Adipocyte (in vitro differentiated cells): ENCODE measurements at places on chromosomes 5 and 9.
A peak's percentile ranks its signal among the peaks of the same experiment; 100 is the strongest.

DNA sequence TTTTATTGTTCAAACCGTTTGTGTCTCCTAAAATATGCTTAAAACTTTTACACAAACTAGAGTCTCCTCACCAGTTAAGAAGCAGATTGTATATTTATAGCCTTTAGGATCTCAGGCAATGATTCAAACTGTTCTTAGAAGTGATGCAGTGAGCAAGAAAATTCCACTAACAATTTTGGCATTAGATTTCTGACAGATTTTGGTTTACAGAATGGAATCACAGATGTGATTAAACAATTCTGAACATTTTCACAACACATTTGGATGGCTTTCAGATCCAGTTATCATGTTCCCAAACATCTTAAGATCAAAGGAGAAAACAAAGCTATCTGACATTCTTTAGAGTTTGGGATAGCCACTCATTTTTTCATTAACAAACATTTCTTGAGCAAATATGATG is 181.7 kb upstream of the RIOK2 start:
- peak; percentile 5 for DNase-seq

- no peak for DNase-seq
These were observed 36.9 kb downstream of the ACTBL2 start for GRCh38 chr5:57445705-57446037.

GRCh38 chr5:62132276-62132675 is 173.7 kb upstream of the KIF2A start:
- DNase-seq = peak; percentile 72

GRCh38 chr9:118336250-118336942 is 632.2 kb downstream of the TLR4 start:
- no peak for DNase-seq

DNA sequence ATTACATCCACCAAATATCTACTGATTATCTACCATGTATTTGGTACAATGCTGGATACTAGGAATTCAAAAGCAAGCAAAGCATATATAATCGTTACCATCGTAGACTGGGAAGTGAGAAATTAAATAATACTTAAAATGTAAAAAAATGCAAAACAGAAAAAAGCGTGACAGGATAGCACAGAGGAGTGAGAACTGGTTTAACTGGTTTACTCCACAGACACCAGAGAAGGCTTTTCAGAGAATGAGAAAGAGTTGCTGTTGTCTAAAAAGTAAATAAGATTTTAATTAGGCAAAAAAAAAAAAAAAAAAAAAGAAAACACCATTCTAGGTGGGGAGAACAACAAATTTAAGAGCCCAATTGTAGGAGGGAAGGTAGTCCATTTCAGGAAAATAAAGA is 657.9 kb upstream of the ST8SIA4 start:
- no peak for DNase-seq

- DNase-seq = peak; percentile 40
These were observed 933 bp downstream of the NEK6 start for GRCh38 chr9:124258607-124259157.

- no peak for DNase-seq
These were observed 189.4 kb downstream of the MED10 start for GRCh38 chr5:6188976-6189375.

DNA sequence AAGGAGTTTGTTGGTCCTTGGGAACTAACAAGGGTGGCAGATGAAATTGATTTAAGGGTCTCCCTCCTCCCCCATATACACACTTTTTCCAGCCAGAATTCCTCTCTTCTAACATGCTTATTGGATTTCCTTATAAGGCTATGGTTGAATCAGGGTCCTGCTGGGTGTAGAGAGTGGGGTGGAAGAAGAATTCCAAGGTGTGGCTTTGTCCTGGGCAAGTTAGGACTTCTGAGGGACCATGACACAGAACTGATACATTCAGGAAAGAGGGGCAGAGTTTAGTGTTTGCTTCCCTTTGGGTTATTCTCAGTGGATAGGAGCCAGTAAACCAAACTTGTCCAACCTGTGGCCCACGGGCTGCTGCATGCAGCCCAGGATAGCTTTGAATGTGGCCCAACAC is 116.5 kb downstream of the SNX18 start:
- DNase-seq = no peak

GRCh38 chr5:111996574-111996973 is 239.6 kb upstream of the NREP start:
- DNase-seq = no peak

DNA sequence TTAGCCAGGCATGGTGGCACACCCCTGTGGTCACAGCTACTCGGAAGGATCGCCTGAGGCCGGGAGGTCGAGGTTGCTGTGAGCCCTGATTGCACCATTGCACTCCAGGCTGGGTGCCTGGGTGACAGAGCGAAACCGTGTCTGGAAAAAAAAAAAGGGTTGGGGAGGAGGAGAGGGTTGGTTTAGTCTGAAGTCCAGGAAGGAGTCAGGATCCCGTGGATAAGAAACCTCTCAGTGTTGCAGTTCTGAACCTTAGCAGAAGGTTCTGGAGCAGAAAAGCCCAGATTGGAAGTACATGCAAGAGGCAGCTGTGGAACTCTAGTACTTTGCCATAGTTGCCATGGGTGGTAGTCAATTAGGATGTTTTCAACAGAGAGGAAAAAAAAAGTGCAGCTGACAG is 125.2 kb upstream of the CPEB4 start:
- no peak for DNase-seq

DNA sequence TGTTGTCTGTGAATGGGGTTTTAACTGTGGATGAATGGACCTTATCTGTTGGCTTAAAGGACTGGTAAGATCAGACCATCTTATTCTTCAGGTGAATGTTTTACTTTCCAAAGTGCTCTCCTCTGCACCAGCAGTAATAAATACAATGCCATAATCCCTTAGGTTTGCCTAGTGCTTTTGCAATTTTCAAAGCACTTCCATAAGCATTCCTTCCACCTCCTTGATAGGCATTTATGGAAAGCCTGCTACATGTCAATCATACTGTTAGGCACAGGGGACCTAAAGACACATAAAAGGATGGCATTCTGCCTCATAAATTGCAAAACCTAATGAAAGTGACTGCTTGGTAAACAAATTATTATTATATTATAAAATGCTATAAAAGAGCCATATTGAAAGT is 21.4 kb downstream of the IL7R start:
- DNase-seq = no peak

- no peak for DNase-seq
These were observed 760.9 kb upstream of the WWC1 start for GRCh38 chr5:167530548-167530947.

GRCh38 chr5:172452398-172453205 is 1.7 kb downstream of the SH3PXD2B start:
- DNase-seq = peak; percentile 78

DNA sequence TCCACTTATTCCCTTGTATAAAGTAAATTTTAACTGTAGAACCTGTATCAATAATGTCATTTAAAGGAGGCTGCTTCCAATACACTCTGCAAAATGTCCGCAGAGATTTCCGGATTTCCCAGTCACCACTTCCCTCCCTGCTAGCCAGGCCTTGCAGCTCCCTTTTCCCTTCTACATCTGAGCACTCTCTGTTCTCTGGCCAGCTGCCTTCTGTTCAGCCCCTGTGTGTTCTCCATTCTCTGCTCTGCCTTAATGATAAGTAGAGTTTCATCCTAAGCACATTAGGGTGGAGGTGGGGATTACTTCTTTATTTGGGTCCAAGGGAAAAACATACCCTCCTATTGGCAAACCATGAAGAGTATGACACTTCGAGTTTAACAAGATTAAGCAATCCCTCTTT is 719.6 kb upstream of the WWC1 start:
- no peak for DNase-seq

- no peak for DNase-seq
These were observed 83.5 kb upstream of the SPDL1 start for GRCh38 chr5:169499990-169500505.

- no peak for DNase-seq
These were observed 355.5 kb downstream of the EBF1 start for GRCh38 chr5:158744226-158744625.

GRCh38 chr5:2170761-2171160 is 288.0 kb upstream of the IRX4 start:
- DNase-seq = no peak

- DNase-seq = no peak
These were observed 111.9 kb upstream of the FST start for GRCh38 chr5:53368516-53368915.

DNA sequence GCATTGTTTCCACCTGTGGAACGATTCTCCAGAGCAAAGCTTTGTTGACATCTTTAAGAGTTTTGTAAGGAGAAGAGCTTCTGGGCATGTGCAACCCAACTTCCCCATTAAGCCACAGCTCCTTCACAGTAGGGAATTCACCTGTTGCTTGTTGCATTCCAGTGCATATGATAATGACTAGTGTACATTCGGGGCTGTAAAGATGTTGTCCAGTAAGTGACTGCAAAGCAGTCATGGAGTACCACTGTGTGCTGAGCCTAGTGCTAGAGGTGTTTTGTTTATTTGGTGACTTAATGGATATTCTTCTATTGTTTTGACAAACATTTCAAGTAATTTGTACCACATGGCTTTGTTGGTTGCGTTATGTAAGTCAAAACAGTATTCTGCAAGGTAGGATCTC is 12.8 kb downstream of the UGCG start:
- DNase-seq = no peak

DNA sequence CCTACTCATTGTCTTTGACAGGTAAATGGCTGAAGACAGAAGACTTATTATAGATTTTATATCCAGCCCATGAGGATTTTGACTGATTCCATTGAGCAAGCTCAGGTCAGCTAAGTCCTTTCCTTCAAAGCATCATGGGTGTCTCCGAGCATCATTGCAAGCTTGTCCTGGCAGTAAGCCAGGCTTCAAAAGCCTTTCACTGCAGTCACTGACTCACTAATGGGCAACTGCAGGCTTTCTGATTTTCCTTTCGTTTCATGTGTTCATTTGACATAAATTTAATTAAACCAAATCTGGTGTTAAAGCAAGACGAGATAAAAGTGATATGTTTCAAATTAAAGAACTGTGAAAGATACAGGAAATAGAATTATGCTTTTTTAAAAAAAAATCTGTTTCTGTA is 426.2 kb downstream of the ANXA1 start:
- peak; percentile 3 for DNase-seq

DNA sequence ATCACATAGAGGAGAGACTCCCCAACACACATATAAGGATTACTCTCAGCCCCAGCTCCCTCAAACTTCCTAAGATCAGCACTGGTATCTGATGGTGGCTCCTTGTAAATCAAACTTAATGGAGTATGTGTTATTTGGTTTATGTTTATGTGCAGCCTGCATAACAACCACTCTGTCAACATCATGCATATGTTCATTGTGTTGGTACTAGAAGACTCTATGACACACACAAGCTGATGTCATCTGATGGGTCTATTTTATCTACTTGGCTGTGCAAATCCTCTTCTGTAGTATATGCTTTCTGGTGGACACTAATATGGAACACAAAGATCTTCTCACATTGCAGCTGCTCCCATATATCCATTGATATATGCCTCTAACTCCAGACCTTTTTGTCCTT is 134.0 kb upstream of the FAM174A start:
- no peak for DNase-seq

- peak; percentile 88 for DNase-seq
These were observed 4.5 kb downstream of the PRELID2 start for GRCh38 chr5:145830594-145830993.

DNA sequence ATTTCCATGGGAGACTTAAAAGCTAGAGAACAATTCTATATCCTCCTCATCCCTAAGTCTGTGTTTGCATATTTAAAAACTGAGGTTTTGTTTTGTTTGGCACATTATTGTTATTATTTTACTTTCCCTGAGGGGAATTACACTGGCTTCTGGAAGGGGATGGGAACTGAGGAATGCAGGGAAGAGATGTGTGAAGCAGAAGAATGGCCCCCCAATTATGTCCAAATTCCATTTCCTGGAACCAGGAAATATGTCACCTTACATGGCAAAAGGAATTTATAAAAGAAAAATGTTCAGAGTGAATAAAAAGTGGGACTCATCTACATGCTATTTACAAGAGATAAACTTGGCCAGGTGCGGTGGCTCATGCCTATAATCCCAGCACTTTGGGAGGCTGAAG is 129.8 kb downstream of the MARCHF11 start:
- DNase-seq = no peak

DNA sequence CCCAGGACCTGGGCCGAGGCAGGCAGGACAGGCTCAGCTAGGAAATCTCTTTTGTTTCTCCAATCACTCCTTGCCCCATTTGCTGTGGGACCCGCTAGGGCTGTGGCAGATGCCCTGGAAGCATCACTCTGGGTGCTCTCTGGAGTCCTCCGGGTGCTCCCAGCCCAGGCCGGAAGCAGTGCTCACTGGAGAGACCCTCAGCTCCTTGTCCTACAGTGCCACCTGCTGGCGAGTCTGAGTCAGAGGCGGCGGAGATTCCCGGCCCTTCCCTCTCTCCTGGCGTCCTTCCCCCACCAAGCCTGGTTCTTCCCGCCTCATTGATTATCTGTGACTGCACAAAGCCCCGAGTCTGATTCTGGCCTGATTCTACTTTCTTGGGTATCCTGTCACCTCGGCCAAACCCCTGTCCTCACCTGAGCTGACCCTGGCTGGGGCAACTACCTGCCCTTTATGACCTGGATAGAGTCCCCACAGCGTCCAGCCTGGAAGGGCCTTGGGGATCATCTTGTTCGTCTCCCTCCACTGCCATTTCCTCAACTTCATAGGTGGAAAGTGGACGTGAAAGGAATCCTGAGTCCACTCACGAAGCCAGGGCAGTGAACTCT is 7.3 kb upstream of the BARHL1 start:
- peak; percentile 87 for DNase-seq

GRCh38 chr5:133140311-133140710 is 88.5 kb downstream of the HSPA4 start:
- no peak for DNase-seq

DNA sequence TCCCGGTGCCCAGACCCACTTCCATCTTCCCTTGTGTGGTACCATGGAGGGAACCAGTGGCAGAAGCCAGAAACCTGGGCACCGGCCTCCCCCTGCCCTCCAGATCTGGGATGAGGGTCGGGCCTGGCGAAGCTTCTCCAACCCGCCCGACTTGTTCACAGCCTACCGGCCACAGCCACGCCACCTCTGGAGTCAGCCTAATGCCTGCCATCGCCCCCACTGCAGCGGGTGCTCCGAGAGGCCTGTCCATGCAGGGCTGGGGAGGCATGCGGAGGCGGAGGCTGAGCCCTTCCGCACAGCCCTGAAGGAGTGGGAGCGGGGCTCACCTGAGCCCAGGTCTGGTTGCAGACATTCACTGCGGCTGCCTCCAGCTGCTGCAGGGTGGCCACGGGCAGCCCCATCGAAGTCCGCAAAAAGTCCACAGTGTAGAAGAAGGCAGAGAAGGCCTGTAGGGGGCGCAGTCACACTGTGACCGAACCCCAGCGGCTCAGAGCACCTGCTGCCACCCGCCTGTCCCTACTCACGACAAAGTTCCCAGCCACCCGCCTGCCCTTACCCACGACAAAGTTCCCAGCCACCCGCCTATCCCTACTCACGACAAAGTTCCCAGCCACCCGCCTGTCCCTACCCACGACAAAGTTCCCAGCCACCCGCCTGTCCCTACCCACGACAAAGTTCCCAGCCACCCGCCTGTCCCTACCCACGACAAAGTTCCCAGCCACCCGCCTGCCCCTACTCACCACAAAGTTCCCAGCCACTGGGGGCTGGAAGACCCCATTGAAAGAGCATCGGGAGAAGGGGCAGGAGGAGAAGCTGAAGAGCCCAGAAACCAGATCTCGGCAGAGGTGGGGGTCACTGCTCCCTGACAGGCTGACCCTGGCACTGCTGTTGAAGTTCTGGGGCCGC is 3.8 kb upstream of the NPDC1 start:
- peak; percentile 84 for DNase-seq

- DNase-seq = peak; percentile 33
These were observed 31.7 kb upstream of the LRRC14B start for GRCh38 chr5:159448-160172.
